ENCODE measurements at places on chromosomes 12 and 14. TPM values are rescaled to one million over a fixed set of nuclear protein-coding genes. Genes with fewer than 3 reads are reported as not detected.

GRCh38 chr12:18612971-18613370 lies 124.8 kb downstream of the PLCZ1 start:
- no peak for DNase-seq

- DNase-seq = no peak
Observed at GRCh38 chr14:21589317-21589716, 9.4 kb upstream of the OR10G3 start.

DNA sequence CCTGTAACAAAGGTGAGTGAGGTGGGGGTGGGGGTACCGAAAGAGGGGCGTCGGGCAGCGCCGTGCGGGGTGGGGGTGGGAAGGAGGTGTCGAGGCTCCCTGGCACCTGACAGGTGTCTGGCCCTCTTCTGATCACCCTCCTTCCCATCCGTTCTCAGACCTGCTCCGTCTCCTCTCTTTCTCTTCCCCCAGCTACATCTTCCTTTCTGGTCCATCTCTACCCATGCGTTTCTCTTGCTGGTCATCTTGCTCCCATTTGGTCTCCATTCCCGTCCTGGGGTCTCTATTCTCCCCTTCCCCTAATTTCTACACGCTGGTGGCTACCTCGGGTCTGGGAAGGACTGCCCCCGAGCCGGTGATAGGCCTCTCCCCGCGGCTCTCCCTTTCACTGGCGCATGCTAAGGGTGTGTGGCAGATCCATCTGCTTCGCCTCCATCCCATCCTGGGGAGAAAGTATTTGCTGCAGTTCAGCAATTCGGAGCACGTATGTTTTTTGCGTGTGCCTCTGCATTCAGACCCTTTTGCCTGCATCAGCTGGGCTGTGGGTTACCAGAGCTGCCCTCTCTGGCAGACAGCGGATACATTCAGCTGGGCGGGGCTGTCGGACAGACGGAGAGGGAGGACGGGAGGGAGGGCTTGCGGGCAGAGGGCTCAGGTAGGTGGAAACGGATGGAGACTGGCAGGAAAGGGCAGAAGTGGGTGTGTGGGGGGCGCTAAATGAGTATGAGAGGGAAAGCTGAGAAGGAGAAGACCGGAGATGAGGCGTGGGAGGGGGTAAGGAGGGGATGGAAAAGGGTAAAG lies 730 bp downstream of the CLSTN3 start:
- no peak for DNase-seq

DNA sequence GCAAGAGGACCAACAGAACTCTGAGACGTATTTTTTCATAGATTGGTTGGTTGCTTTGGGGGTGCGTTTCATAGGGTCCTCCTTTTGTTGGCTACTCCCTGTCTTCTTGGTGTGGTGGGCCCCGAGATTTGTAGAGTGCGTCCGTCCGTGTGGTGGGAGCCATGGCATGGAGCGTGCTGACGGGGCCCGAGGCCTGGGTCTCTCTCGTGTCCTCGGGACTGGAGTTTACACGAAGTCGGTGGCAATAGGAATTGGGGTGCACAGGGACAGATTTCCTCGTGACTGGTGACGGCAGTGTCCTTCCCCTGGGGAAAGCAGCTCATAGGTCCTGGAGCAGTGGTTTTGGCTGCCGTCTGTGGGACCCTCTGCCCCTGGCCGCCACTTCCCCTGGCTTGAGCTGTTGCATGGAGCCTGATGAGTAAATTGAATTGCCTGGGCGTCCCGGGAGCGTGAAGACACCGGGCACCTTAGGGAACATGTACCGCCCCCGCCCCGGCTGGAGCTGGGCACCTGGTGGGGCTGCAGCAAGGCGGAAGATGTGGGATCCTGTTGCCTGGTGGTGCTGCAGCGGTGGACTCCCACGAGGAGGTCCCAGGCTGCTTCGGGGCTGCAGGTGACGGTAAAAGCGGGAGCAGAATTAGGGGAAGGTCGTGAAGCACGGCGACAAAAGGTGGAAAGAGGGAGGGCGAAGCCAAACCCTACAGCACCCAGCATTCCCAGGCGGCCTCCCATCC lies 153.7 kb upstream of the ALG10B start:
- no peak for DNase-seq

- DNase-seq = no peak
Observed at GRCh38 chr12:47035484-47035883, 43.9 kb upstream of the PCED1B start.

DNA sequence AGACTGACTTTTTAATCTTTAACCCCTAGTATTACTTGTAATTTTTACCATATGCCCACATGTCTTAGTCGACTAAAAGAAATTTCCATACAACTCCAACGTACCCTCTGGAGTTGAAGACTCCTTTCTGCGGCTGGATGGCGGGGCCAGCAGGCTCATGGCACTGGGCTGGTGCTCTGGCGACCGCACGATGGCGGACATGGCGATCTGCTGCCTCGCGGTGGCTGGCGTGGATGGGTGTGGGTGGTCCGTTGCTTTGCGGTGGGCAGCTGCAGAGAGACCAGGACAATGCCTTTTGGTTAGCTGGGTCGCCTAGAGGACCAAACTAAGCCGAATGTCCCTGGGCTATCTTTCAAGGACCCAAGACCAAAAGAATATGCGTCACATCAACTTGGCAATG lies 50.2 kb downstream of the PRKAB1 start:
- no peak for DNase-seq

- no peak for DNase-seq
Observed at GRCh38 chr14:56199095-56199981, 81.1 kb downstream of the PELI2 start.

- no peak for DNase-seq
Observed at GRCh38 chr12:62379723-62380045, 86.9 kb upstream of the MON2 start.

- no peak for DNase-seq
Observed at GRCh38 chr14:99267381-99267780, 4.6 kb downstream of the BCL11B start.

- no peak for DNase-seq
Observed at GRCh38 chr14:93011141-93011529, 88.2 kb downstream of the CHGA start.

- no peak for DNase-seq
Observed at GRCh38 chr12:62267026-62267425, 6.8 kb downstream of the USP15 start.

GRCh38 chr12:81329085-81329484 lies 251.2 kb downstream of the ACSS3 start:
- no peak for DNase-seq

DNA sequence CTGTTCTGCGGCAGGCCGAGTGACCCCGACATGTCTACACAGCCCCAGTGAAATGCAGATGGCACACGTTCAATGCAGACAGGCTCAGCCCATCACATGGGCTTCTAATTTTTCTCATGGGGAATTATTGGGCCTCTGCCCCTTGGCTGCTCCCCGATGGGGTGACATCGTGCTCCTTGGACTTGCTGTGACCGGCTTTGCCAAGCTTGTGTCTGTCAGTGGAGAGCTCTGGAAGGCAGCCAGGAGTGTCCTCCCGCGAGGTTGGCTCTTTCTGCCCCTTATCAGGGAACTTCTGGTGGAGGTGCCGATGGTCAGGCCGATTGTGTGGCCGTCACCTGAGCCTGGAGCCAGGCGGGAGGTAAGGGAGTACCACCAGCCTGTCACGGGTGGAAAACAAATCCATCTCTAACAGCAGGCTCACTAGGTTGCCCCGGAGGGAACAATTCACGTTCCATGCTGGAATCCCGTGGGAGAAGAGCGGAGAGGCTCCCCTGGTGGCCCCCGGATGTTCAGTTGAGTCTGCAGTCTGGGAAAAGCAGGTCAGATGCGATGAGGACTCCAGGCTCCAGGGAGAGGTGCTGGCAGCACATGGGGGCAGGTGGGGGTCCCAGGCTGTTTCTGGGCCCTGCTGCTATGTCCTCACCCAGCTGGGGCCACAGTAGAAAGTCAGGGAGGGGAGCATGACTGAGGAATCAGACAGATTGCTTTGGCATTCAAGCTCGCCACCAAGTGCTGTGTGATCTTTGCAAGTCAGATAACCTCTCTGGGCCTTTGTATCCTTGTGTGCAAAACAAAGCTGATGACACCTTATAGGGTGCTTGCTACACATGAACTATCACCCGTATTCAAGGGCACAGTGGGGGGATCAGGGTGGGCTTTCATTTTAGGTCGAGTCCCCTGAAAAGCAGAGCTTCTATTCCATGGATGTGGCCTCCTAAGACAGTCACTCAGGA lies 43.2 kb upstream of the EML1 start:
- DNase-seq = no peak

GRCh38 chr12:76614364-76614763 lies 54.8 kb upstream of the OSBPL8 start:
- no peak for DNase-seq

DNA sequence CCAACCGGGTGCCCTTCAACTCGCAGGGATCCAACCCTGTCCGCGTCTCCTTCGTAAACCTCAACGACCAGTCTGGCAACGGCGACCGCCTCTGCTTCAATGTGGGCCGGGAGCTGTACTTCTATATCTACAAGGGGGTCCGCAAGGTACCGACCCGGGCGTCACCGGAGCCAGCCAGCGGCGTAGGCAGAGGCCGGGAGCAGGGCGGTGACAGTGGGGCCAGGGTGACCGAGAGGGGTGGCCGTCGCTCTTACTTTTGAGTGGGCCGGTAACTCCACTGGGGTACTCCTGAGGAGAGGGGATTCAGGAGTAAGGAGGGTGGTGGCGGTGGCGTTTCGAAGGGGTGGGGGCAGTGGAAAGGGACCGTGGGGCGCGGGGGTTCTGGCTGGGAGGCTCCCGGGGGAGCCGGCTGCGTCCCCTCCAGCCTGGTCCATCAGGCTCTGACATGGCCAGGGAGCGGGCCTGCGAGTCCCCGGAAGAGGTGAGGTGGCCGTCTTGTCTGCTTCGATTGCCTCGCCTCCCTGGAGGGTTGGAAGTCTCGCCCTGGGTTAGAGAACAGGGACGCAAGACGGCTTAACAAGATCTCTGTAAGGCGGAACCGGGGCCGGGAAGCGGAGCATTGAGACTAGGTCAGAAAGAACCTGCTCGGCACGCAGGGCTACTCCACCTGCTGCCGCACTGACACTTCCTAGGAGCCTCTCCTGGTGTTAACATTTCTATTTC lies 491 bp downstream of the WDR20 start:
- DNase-seq = peak; percentile 17

DNA sequence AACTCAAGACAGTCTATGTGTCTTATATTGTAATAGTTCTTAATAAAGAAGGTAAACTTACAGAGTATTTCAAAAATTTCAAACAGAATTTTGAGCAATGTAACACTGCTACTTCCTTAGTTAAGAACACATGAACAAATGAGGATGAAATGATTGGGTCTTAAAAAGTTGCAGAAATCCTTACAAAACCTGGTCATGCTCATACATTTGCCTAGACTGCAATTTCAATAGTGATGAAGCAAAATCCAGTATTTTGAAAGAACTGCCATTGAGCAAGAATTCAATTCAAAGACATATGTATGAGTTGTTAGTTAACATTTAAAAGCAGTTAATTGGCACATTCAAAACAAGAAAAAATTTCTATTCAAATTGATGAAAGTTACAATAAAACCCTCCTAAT lies 17.8 kb upstream of the HIF1A start:
- no peak for DNase-seq

DNA sequence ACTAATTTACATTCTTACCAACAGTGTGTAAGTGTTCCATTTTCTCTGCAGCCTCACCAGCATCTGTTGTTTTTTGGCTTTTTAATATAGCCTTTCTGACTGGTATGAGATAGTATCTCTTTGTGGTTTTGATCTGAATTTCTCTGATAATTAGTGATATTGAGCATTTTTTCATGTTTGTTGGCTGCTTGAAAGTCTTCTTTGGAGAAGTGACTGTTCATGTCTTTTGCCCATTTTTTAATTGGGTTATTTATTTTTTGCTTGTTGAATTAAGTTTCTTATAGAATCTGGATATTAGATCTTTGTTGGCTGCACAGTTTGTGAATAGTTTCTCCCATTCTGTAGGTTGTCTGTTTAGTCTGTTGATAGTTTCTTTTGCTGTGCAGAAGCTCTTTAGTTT lies 48.0 kb upstream of the OR6J1 start:
- DNase-seq = no peak

DNA sequence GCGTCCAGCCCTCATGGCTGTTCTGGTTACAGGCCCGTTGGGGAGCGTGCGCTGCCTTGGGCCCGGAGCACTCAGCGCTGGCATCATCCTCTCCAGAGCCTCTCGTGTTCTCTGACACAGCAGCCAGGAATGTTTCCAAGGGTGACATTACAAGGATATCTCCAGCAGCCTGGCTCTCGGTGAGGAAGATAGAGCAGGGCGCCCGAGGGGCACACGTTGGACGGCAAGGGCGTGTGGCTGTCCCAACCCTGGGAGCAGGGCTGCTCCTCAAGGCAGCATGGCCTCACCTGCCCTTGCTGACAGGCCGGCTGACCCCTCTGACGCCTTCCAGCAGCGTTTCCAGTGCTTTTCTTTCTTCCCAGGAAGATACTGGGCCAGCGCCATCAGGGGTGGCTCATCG lies 14.4 kb downstream of the LRCOL1 start:
- no peak for DNase-seq

- DNase-seq = no peak
Observed at GRCh38 chr14:26190646-26191045, 407.2 kb downstream of the NOVA1 start.

GRCh38 chr14:103099081-103099732 lies 4.7 kb downstream of the EXOC3L4 start:
- no peak for DNase-seq

DNA sequence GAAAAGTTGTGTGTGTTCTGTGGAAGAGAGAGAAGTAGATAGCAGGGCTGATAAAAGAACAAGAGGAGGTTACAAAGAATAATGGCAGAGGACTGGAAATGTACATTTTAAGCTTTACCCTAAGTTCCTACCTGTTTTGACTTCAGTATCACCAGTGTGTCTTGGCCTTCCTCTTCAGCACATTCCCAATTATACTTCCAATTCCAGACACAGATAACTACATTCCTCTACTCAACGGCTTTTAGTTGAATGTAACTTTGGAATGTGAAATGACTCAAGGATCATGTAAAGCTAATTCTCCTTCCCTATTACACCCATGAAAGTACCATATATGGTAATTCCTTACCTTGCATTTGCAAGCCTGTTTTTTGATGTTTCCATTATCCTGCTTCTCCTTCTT lies 5.0 kb downstream of the MGST1 start:
- DNase-seq = no peak

GRCh38 chr12:6426882-6427671 lies 17.7 kb upstream of the CD27 start:
- no peak for DNase-seq

- DNase-seq = no peak
Observed at GRCh38 chr14:54766276-54767138, 136.1 kb downstream of the GCH1 start.

- peak; percentile 78 for DNase-seq
Observed at GRCh38 chr12:77925536-77926108, 94.9 kb downstream of the NAV3 start.

Gene STAB2
- polyA plus RNA-seq = 1.3 TPM

Gene ERH
- polyA plus RNA-seq = 170 TPM

Gene FIGNL2
- 0.82 TPM for polyA plus RNA-seq

Gene CLEC2A
- not detected for polyA plus RNA-seq

Gene KRT71
- polyA plus RNA-seq = not detected

Gene POTEM
- not detected for polyA plus RNA-seq

Gene GARIN6
- polyA plus RNA-seq = not detected

Gene FOXG1
- polyA plus RNA-seq = 0.78 TPM

Gene TSPAN19
- not detected for polyA plus RNA-seq

Gene OR4K5
- polyA plus RNA-seq = not detected

All from muscle of arm (tissue), 14 donors.